NCI-H146 (cell line): ENCODE measurements at places on chromosomes 3 and 15.
A peak's percentile ranks its signal among the peaks of the same experiment; 100 is the strongest.

DNA sequence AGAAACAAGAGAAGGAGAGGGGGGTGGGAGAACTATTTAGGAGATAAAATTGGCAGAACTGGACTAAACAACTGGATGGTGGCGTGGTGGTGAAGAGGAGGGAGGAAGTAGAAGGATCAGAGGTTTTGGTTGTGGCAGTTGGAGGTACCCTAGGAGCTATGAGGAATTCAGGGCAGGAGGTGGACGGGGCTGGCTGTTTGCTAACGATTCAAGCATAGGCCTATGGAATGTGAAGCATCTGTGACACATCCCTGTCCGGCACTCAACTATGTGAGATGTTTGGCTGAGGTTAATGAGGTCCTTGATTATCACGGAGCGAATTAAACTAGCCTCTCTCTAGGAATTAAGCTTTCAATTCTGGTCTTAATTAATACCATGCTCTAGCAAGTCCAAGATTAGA lies 13.5 kb downstream of the TARS3 start:
- no peak for DNase-seq

- DNase-seq, result no peak
Observed at GRCh38 chr15:48636511-48636910, 9.0 kb downstream of the FBN1 start.

DNA sequence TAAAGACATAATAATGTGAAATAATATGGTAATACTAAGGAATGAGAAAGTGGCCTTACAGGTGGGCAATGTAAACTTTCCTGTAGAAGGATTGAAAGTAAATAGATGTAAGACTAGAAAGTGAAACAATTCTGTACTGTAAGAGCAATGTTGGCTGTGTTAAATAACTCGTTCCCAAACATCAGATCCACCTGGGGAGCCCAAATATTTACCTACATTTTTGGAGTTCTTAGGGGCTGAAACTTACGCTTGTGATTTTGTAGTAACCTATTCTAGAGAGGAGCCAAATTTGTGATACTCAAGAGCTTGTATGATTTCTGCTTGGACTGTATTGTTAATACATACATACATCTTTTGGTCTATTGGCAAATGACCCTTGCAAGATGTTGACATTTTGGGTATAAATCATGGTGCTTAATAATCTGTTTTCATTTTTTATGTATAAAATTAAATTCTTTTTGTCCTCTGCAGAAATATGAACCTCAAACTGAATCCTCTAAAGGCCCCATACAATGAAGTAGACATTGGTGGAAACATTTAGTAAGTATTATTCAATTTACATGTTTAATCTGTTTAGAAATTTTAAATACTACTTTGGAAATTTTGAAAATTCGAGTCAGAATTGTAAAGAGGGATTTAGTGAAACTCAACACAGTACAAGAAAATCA lies 8.5 kb upstream of the CHD2 start:
- no peak for DNase-seq

GRCh38 chr3:14379843-14380242 lies 22.6 kb upstream of the SLC6A6 start:
- DNase-seq, result no peak

- DNase-seq, result no peak
Observed at GRCh38 chr3:117346901-117347300, 637.3 kb downstream of the TUSC7 start.

DNA sequence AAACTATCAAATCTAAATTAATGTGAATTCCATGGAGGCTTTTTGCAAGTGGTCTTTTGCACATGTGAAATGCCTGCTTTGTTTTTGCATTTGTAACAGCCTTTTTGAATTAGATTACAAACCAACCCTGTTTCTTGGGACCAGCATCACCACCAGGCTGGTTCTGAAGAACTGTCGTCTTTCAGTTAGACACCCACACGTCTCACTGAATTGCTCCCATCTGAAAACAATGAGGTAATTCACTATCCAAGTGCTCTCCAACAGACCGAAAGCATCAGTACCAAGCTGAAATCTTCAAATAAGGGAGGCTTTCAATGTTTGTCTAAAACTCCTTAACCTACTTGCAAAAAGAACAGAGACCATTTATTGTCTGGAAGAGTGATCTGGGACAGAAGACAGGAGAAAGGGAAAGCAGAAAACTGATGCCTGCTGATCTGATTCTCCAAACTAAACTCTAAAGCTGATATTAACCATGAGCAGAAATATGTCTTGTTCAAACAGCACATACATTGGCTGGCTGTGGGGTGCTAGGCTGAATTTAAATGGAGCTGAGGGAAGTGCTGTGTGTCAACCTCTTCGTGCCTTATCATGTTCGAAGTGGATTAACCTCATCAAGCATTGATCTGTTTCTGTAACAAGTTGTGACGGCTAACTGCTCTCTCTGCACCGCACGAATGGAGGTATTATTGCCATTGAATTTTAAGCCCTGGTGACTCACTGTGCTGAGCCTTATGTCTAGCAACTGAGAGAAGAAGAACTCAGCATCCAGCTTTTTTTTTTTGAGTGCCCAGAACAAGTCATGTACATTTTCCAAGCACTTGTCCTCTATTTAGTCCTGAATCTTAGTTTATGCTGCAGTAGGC lies 213.7 kb upstream of the P2RY1 start:
- peak; percentile 12 for DNase-seq

DNA sequence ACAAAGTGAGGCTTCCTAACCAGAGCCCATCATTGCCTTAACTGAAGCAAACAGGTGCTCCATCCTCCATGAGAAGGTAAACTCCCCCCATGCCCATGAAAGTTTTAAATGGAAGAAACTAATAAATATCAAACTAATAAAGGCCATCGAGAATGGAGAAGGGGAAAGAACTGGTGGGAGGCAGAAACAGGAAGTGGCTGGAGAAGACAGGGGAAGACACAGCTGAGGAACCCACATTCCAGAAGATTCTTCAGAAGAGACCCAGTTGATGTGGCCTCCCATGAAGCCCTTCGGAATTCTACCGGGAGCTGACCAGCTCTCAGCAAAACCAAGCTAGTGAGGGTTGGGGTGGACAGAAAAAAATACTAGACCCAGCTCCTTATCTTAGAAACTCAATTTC lies 41.6 kb downstream of the SH3BP5 start:
- no peak for DNase-seq

GRCh38 chr15:70098461-70099166 lies 897 bp upstream of the TLE3 start:
- peak; percentile 53 for DNase-seq

- DNase-seq, result no peak
Observed at GRCh38 chr3:153090973-153091372, 71.1 kb upstream of the RAP2B start.

DNA sequence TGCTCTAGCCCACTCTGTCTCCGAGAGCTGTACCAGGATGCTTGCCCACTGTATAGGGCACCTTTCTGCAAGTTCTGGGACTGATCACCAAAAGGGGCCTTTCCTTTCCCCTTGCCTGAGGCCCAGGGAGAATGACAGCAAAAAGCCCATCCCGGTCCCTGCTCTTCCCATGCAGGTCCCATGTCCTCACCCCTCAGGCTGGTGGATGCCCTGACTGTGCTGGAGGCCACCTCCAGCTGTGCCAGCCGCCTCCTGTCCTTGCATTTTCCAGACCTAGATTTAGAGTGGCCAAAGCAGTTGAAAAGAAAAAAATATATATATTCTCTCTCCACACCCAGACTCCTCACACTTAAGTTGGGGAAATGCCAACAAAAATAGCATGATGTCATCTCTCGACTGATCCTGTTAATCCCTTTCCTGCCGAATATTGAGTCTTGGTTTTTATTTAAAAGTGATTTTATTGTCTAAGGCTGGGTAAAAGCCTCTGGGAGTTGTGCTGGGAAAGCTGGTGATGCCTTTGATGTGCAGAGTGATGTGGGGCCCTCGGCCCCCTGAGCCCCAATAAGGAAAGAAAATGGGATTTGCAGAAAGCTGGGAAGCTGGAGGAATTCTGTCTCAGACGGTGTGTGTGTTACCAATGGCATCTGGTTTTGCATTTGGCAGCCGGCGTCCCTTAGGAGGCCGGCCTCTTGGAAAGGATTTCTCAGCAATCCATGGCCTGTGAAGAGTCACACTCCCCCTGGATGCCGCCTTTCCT lies 29.3 kb upstream of the TPM1 start:
- no peak for DNase-seq

DNA sequence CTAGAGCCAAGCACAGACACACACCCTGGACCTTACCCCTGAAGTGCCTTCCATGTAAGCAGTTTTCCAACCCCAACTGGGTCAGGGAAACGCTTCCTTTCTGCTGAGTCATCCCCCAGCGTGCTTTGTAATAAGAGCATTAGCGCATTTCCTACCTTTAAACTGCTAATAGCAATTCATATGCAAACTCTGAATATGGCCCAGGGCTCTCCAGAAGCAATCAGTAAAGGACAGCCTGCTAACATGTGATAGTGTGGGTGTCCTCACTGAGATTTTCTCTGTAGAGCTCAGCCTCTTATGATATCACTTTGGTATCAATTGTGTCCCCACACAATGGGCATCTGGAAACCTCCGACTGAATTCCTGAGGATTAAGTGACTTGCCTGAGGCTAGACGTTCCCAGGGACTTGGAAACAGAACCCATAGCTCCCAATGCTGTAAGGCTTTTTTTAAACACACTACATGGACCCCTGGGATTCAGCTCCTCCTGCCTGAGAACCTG lies 5.6 kb downstream of the GABRB3 start:
- DNase-seq, result peak; percentile 35

GRCh38 chr3:134477002-134477401 lies 8.8 kb downstream of the ANAPC13 start:
- no peak for DNase-seq

- peak; percentile 48 for DNase-seq
Observed at GRCh38 chr3:34683851-34684250, 885.4 kb downstream of the PDCD6IP start.
